ENCODE measurements at places on chromosomes 16 and 17.

- no peak for DNase-seq
Observed at GRCh38 chr17:49079840-49080663, 52.5 kb upstream of the B4GALNT2 start.

GRCh38 chr17:55454906-55455474 is 33.4 kb upstream of the MMD start:
- no peak for DNase-seq

DNA sequence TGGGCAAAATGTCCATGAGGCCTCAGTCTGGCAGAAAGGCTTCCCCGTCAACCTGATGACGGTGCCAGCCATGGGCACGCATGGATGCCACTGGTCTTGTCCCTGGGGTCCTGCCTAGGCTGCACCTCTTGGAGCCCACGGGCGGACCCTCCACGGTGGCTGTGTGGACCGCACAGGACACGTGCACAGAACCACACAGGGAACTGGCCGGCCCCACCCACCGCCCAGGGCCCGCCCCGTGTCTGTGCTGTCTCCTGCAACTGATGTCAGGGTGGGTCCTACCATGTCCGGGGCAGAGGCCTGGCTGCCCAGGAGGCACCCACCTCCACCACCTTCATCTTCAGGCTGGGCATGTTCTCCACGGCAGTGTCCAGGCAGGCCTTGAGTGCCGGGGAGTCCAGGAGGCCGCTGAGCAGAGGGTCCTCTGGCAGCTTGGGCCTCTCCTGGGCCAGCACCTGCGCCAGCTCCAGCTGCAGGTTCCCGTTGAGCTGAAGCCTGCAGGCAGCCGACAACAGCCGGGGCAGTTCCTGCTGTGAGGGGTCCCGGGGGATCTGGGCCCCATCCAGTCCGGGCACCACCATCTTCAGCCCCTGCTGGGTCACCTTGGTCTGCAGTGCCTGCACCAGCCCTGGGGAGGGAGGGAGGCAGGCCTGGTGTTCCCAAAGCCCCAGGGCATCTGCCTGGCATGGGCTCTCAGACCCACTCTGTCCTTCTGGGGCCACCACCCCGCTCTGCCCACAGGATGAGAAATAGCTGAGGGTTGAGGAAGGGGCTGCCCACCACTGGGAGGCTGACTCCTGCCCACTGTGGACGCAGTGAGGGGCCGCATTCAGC is 11.9 kb downstream of the FASN start:
- DNase-seq, result no peak

GRCh38 chr16:19169082-19169639 is 1.1 kb downstream of the SYT17 start:
- no peak for DNase-seq

DNA sequence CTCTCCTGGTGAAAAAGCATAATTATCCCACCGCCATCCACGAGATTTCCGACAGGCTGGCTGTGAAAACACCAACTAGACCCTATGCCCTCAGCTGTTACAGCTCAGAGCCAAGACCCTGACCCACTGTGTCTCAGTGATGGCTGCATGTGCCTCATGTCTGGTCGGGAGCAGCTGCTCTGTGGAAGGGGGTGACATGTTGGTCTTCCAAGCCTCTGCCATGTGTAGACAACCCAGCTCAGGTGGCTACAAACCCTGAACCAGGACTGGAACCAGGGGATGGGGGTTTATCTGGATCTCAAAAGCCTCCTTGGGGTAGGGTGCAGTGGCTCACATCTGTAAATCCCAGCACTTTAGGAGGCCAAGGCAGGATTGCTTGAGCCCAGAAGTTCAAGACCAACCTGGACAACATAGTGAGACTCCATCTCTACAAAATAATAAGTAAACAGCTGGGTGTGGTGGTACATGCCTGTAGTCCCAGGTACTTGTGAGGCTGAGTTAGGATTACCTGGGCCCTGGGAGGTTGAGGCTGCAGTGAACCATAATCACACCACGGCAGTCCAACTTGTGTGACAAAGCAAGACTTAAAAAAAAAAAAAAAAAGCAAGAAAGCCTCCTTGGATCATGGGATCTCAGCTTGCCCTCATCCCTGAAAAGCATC is 220.3 kb downstream of the CPPED1 start:
- DNase-seq, result no peak

DNA sequence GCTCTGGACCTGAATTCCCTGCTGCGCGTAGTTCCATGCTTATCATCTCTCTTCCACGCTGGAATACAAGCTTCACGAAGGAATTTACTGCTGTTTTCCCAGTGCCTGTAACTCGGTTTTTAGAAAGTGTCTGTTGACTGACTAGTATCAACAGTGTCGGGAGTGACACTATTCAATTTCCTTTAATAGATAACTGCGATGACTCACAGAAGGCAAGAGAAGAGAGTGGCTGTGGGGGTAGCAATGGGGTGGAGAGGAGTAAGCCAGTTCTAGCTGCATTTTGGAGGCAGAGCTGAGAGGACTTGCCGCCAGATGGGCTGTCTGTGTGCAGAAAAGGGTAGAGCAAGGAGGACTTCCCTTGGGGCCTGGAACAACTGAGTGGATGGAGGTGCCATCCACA is 25.2 kb downstream of the B4GALNT2 start:
- DNase-seq, result no peak
